ENCODE measurements at places on chromosomes 4 and X.

DNA sequence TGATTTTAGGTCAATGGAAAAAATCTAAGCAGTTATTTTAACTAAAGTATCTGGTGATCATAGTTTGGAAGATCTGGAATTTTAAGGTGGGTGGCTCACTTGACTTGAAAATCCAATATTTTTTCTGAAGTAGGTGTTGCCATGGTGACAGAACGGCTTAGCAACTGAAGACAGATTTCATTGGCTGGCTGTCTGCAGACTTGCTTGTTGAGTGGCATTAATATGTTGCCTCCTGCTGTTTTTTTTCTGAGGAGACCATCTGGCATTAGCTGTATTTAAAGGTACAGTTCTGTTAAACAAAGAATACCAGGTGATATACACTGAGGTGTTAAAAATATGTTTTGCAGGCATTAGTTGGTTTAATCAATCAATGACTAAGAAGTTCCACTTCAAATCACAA, 19.8 kb downstream of the CPE start:
- no peak for DNase-seq

DNA sequence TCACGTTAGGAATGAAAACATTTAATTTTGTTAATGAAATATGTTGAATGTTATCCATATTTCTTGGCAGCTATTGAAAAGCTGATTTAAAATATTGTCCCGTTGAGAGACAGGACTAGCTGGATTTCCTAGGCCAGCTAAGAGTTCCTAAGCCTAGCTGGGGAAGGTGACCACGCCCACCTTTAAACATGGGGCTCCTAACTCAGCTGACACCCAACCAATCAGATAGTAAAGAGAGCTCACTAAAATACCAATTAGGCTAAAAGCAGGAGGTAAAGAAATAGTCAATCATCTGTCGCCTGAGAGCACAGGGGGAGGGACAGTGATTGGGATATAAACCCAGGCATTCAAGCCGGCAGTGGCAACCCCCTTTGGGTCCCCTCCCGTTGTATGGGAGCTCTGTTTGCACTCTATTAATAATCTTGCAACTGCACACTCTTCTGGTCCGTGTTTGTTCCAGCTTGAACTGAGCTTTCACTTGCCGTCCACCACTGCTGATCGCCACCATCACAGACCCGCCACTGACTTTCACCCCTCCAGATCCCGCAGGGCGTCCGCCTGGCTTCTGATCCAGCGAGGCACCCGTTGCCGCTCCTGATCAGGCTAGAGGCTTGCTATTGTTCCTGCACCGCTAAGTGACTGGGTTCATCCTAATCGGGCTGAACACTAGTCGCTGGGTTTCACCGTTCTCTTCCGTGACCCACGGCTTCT, 308.9 kb downstream of the GLUD2 start:
- DNase-seq, result no peak

GRCh38 chrX:67726018-67726417, 182.2 kb downstream of the AR start:
- no peak for DNase-seq

DNA sequence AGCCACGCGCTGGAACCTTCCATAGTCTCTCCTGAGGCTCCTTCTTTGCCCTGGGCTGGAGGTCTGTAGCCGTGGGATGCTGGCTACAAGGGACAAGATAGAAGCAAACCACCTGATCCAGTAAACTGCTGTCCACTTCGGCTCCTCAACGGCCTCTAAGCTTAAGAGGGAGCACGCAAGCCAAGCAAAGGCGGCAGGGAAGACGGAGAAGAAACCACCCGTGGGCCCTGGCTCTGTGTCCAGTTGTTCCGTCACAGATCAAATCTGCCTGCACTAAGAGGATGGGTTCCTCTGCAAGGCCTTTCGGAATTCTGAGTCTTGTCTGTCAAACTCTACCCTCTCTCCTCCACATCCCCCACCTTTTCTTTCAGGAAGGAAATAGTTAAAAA, 401 bp upstream of the EDNRA start:
- DNase-seq, result no peak

DNA sequence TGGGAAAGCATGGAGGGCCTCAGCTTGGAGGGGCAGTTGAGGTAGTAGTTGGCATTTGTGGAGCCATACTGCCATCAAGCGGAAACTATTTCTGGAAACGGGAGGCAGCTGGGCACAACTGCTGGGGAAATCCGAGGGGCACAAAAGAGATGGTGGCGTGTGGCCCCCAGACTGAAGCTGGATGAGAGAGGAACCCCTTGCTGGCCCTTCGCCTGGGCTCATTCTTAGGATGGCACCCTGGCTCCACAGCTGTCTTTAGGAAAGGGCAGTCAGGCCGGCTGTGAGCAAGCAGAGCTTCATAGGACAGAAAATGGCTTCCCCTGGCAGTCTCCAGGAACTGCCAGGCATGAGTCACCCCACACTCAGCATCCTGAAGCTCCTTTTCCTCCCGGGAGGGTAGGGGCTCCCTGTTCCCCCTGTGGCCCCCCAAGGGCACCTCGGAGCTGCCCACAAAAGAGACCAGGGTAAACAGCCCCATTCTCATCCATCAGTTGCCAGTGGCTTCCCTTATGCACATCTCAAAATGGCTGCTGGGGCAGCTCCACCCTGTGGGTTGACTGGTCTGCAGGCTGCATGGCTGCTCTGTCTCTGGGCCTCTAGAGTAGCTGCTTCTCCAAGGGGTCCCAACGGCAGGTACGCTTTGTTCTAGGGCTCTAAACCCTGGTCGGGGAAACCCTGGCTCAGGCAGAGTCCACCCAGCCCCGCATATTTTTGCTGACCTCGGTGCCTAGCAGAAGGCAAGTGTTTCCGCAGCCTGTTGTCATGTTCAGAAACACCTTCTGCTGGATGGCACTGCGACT, 64.7 kb downstream of the NBDY start:
- DNase-seq, result no peak

DNA sequence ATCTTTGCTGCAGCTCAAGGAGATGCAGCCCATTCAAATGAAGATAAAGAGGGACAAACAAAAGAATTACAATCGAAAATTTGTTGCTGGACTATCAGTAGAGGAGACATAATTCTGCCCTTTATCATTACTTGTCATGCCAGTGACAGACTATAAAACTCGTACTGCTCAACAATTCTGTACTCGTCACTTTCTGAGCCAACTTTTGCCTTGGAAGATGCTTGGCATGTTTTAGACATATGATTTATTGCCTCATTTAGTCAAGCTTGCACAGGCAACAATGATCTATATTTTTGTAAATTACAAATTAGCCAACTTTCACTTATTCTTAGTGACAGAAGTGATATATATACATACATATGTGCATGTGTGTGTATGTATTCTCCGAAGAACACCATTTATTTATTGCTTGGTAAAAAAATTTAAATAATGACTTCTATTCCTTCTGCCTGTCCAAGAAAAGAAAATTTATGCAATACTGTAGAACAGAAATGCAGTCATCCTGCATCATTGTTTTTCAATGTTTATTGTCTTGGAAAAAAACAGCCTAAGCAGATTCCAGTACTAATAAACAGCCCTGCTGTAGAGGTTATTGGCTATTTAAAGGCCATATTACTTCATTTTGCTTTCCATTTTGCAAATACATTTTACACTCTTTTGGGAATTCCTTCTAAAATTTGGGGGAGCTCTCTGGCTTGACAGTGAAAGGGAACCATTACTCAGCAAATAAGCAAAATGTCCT, 374.9 kb upstream of the GALNT7 start:
- DNase-seq, result no peak

DNA sequence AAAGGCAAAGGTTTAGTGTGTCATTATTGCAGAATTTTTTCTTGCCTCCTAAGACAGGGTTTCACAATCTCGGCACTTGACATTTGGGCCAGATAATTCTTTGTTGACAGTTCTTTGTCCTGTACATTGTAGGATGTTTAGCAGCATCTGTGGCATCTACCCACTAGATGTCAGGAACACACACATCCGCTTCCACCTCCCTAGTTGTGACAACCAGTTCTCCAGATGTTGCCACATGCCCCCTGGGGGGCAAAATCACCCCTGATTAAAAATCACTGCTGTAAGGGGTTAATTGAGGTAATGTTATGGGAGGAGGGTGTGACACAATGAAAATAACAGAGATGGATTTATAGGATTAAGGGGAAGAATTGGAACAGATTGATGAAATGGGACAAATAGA, 75.3 kb downstream of the HMGB2 start:
- no peak for DNase-seq

DNA sequence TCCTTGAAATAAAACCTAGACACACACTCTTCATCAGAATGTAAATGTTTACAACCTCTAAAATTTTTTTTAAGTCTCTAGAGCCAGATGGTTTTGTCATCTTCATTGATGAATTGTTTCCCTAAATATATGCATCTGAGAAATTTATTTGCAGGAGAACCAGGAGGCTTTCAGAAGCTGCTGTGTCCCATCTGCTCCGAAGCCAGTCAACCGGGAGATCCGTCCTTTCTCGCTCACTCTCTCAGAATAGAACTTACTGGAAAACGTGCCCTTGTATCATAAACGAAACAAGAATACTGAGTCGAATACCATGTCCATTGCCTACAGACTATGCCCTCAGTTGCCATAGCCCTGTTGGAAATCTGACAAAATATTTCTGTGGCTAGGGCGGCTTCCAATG, 103.5 kb downstream of the SLC34A2 start:
- DNase-seq, result no peak

DNA sequence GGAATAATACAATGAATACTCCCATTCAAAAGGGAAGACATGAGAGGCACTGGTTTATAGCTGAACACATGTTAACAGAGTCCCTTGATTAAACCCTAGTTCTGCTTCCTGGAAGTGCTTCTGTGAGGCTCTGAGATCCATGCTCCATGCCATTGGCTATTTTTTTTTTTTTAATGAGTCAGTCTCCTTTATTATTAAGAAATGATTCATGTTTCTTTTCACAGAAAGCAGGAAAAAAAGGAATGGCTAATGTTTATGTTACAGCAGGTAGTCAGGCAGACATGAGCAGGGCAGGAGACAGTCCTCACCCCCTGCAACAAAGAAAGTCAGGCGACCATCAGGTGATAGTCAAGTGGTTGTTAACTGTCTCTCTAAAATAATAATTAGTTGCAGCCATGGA, 598.7 kb downstream of the EPHA5 start:
- DNase-seq, result no peak

DNA sequence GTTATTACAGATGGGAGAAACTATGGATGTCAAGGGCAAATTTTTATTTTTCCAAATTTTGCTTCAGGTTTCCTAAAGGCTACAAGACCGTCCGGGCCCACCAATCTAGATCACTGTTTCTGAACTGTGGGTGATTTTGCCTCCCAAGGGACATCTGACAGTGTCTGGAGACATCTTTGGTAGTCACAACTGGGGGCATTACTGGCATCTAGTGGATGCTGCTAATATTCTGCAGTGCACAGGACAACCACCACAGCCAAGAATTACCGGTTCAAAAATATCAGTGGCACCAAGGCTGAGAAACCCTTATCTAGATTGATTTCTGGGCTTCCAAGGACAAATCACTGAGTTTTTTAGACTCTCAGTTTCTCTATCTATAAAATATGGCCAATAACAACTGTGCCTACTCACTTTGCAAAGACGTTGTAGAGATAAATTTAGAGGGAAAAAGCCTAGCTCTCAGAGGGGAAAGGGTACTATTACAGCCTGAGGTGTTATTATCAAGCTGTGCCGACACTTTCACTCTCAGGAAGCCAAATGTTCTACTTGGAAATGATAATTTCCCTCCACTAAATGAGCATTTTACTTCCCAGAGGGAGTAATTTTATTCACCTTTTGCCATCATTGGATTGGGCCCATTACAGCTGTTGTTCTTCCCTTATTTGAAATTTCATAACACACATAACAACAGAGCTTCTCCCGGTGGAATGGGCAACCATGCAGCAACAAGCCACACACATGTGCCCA, 442.1 kb downstream of the CENPC start:
- no peak for DNase-seq

GRCh38 chrX:80807606-80807991, 2.1 kb downstream of the BRWD3 start:
- no peak for DNase-seq

DNA sequence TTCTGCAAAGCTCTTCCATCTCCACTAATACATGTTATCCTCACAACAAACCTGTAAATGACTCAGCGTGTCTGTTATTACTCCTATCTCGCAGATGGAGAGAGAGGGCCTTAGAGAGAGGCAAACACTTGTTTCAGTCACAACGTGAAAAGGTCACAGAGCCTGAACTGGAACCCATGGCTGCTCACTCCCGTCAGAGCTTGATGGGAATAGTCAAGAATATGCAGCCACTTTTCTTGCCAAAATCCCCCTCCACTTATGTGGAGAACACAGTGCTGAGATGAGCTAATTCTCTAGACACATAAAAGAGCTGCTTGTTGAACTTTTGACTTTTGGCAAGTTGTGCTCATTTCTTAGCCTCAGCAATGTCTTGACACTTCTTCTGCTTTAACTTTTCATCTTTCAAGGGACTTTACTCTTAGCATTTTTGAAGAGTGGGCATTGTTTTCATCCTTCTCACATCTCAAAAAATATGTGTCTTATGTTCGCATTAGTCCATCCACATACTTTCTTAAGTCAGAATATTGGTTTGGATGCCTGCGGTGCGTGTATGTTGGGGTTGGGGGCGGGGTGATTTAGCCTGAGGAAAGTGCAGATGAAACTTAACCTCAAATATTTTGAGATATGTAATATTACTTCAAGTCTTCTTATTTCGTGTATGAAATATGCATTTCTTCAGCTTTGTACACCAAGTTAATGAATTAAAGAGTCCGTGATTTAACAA, 69.2 kb downstream of the SYNPO2 start:
- DNase-seq, result no peak

- DNase-seq, result no peak
Measured at GRCh38 chr4:17260166-17260907, 251.6 kb downstream of the QDPR start.

- no peak for DNase-seq
Measured at GRCh38 chrX:46152756-46153155, 392.5 kb downstream of the ZNF674 start.

DNA sequence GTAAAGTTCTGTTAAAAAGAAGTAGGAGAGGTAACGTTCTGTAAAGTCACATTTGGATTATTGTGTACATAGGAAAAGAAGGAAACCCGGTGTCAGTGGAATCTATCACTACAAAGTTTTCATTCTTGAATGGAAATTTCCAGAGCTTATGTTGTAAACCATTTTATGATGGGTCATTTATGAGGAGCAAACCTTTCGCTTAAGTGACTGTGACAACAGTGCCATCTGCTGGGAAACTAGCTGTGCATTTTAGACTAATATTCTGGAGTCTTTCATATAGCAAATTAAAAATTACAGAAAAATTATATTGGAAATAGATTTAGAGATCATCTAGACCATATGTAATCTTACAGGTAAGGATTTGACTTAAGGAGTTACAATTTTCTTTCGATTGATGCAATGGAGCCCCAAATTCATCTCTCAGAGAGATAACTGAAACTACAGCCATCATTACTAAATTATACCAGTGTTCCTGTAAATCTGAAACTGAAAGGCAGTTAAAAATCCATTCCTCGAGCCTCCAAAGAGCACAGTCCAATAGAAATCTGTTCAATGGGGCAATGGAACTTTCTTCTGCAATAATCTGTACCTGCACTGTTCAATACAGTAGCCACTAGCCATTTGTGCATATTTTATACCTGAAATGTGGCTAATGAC, 26.9 kb downstream of the ASB9 start:
- DNase-seq, result no peak

- no peak for DNase-seq
Measured at GRCh38 chrX:20231598-20231997, 35.1 kb downstream of the RPS6KA3 start.

GRCh38 chr4:126678618-126679017, 954.1 kb upstream of the INTU start:
- DNase-seq, result no peak
